Sigmoid colon (tissue), 7 donors: ENCODE measurements at places on chromosomes 2 and 18. TPM values are rescaled to one million over a fixed set of nuclear protein-coding genes. Genes with fewer than 3 reads are reported as not detected.

LIMS4 gene
- total RNA-seq: 4.6 TPM

AGXT gene
- total RNA-seq: not detected

LYG1 gene
- not detected for total RNA-seq

CRYGD gene
- total RNA-seq: not detected

C2orf66 gene
- not detected for total RNA-seq

HOXD12 gene
- total RNA-seq: not detected

SERPINB13 gene
- not detected for total RNA-seq

DNA sequence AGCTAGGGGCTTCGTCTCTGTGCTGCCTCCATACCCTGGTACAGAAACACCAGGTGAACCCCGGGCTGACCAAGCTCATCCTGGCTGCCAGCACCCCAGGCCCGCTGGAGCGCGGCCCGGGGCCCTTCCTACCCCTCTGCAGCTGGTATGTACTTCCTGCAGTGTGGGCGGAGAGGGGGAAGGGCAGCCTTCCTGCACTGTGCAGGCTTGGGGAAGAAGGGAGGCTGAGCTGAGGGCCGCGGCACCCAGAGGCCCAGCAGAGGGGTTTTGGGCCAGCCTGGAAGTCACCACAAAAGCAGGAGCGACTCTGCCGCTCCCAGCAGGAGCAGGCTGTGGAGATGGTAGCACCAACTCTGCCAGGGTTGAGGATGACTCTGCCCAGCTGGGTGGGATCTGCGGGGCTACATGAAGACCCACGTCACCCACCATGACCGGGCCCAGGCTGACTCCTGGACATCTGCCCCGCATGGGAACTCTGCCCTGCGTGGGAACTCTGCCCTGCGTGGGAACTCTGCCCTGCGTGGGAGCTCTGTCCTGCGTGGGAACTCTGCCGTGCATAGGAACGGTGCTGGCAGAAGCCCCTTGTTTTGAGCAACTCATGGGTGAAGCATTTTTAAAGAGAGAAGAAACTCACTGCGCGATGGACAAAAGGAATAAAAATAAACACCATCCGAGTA is 273.3 kb downstream of the NDUFA10 start:
- DNase-seq: no peak
- no peak overlapping the region for H3K27ac ChIP-seq
- no peaks in the 10 kb centered on the region for H3K36me3 ChIP-seq
- peaks cover 10% of the 10 kb centered on the region for H3K4me1 ChIP-seq
- H3K27me3 ChIP-seq: no peaks in the 10 kb centered on the region

DNA sequence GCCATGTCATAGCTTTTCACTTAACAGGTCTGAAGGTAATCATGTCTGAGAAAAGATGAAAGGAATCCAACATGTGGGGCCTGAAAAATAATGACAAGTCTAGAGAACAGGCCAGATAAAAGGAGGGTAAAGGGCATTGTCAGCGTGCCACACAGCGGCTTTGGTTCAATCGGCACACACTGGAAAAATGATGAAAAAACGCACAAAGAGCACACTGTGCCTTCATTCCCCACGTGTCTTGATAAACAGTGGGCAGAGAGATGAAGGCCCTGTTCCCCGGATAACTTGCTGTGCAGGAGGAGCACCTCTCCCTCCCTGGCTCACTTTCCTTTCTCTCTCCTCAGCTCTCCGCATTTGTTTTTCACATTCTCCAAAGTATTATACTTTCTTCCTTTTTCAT is 766.3 kb downstream of the TDRD15 start:
- no peak overlapping the region for H3K27ac ChIP-seq
- no peak for DNase-seq
- H3K36me3 ChIP-seq: no peaks in the 10 kb centered on the region

DNA sequence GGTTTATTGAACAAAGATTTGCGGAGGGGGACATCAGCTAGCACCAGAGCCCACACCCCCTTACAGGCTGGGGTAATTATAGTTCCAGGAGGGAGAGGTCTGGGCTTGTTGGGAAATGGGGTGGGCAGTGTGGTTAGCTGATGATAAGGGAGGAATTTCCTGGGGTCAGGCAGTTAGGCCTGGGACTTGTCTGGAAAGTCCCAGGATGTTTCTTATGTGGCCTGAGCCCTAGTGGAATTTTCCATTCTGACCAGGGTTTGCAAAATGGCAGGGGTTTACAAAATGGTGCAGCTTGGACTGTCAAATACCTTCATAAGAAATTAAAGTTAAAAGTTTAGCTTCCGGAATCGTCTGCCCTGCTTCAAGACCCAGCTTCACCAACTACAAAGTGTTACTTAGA is 199.1 kb downstream of the FBXO15 start:
- H3K4me3 ChIP-seq: no peak overlapping the region
- no peak overlapping the region for H3K27ac ChIP-seq
- no peaks in the 10 kb centered on the region for H3K27me3 ChIP-seq

DNA sequence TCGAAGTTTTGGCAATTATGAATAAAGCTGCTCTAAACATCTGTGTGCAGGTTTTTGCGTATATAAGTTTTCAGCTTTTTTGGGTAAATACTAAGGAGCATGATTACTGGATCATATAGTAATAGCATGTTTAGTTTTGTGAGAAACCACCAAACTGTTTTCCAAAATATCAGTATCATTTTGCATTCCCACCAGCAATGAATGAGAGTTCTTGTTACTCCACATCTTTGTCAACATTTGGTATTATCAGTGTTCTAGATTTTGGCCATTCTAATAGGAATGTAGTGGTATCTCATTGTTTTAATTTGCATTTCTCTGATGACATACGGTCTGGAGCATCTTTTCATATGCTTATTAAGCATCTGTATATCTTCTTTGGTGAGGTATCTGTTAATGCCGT is 143.4 kb upstream of the MYO3B start:
- DNase-seq: no peak
- no peaks in the 10 kb centered on the region for H3K27me3 ChIP-seq
- no peaks in the 10 kb centered on the region for H3K4me1 ChIP-seq

DNA sequence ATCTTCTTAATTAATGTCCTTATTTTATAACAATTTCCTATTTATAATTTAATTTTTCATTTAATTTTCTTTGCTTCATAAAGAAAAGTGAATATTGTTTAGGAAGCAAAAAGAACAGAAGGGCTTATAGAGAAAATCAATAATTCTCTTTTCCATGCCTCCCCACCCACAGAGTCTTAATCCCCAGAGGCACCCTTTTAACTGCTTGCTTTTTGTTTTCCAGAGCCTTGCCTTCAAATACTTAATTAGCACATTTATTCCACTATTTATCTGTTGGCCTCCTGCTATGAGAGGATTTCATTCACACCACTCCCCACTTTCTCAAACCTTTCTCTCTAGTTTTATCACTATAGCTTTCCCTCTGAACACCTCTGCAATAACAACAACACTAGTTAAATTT is 373.6 kb downstream of the MBD2 start:
- DNase-seq: no peak
- H3K36me3 ChIP-seq: no peaks in the 10 kb centered on the region
- no peak overlapping the region for H3K27ac ChIP-seq
- H3K4me3 ChIP-seq: no peak overlapping the region
- H3K27me3 ChIP-seq: no peaks in the 10 kb centered on the region

- H3K27me3 ChIP-seq: no peaks in the 10 kb centered on the region
- H3K4me3 ChIP-seq: no peak overlapping the region
- no peaks in the 10 kb centered on the region for H3K4me1 ChIP-seq
- no peak for DNase-seq
- H3K36me3 ChIP-seq: no peaks in the 10 kb centered on the region
- H3K27ac ChIP-seq: no peak overlapping the region
These were observed 134.8 kb downstream of the CMPK2 start for GRCh38 chr2:6730649-6731532.

DNA sequence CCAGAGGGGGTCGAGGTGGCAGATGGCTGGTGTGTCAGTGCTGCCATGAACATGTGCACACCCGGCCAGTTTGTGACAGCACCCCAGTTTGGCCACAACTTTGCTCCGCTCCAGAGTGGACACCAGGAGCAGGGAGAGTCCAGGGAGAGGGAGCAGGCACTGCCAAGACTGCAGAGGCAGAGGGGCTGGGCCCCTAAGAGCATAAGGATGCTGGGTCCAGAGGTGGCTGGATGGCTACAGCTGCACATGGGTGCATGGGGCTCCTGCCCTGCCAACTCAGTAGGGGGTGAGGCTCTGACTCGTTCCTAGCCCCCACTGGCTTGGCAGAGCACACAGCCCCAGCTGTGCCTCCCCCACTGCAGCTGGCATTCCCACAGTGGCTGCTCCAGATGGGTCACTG is 999.2 kb upstream of the CRIM1 start:
- no peaks in the 10 kb centered on the region for H3K4me1 ChIP-seq
- no peak overlapping the region for H3K4me3 ChIP-seq
- no peaks in the 10 kb centered on the region for H3K36me3 ChIP-seq
- DNase-seq: no peak
- no peaks in the 10 kb centered on the region for H3K27me3 ChIP-seq

DNA sequence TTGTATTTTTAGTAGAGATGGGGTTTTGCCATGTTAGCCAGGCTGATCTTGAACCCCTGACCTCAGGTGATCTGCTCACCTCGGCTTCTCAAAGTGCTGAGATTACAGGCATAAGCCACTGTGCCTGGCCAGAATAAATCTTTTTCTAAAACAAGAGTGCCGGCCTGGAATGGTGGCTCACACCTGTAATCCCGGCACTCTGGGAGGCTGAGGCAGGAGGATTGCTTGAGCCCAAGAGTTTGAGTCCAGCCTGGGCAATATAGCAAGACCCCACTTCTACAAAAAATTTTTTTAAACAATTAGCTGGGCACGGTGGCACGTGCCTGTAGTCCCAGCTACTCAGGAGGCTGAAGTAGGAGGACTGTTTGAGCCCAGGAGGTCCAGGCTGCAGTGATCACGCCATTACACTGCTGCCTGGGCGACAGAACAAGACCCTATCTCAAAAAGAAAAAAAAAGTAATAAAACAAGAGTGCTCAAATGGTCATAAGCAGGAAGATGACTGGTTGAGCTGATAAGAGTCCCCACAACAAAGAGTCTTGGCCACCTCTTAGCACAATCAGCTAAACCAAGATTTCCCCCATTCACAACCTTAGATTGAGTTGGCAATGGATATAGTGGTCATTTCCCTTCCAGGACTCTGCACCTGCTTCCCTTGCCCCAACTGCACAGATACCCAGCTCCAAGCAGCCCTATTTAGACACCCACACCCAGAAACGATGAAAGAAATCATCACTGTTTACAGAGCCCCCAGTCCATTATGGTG is 5.8 kb upstream of the UCN start:
- no peak overlapping the region for H3K27ac ChIP-seq
- no peaks in the 10 kb centered on the region for H3K27me3 ChIP-seq
- no peaks in the 10 kb centered on the region for H3K4me1 ChIP-seq
- DNase-seq: no peak

GRCh38 chr2:83859553-83859952 is 599.5 kb downstream of the SUCLG1 start:
- no peak overlapping the region for H3K27ac ChIP-seq
- no peak for DNase-seq
- H3K4me1 ChIP-seq: no peaks in the 10 kb centered on the region

DNA sequence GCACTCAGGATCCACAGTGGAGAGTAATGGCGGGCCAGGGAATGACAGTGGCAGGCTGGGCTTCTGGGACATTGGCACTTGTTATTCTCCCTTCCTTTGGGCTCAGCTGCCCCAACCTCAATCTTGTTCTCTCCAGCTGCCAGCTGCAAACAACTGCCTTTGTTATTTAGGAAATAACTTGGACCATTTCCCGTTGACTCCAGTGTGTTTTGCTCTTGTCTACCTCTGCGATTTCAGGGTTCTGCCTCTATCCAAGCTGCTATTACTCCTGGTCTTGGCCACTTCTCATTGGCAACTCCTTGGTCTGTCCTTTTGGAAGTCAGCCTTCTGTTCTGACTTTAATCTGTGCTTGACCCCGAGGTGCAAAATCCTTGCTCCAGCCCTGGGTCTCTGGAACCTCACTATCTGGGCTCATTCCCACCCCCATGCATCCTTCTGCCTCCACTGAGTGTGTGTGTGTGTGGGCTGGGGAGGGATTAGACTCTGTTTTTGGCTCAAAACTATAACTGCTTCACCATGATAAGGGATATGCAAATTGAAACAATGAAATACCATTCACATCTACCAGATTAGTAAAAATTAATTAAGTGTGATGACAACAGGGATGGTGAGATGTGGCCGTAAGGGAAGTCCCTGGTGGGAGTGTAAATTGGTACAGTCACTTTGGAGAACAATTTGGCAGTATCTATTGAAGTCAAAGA is 134.1 kb upstream of the CXCR4 start:
- DNase-seq: no peak
- no peak overlapping the region for H3K4me3 ChIP-seq

DNA sequence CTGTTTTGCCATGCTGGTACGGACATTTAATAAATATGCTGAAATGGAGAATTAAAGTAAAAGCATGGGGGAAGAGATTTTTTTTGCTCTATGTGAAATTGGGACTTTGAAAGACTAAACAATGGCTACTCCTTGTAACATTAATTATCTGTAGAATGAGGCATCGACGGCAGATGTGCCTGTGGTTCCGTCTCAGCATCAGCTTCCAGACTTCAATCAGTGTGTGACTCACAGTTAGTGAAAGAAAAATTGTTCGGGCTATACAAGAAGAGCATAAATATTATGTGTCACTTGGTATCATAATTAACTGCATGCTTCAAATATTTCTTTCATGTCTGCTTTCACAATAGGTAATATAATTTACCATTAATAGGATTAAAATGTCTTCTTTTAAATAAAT is 117.0 kb upstream of the SMIM21 start:
- no peak for DNase-seq
- H3K4me3 ChIP-seq: no peak overlapping the region
- H3K27ac ChIP-seq: peak overlapping the region; percentile 54
- peaks cover 16% of the 10 kb centered on the region for H3K4me1 ChIP-seq

GRCh38 chr2:207503234-207503633 is 26.5 kb upstream of the CREB1 start:
- no peak for DNase-seq
- no peaks in the 10 kb centered on the region for H3K36me3 ChIP-seq
- H3K4me3 ChIP-seq: no peak overlapping the region

- no peaks in the 10 kb centered on the region for H3K27me3 ChIP-seq
- peaks cover 52% of the 10 kb centered on the region for H3K4me1 ChIP-seq
- H3K36me3 ChIP-seq: no peaks in the 10 kb centered on the region
- no peak for DNase-seq
These were observed 139.6 kb upstream of the CYP1B1 start for GRCh38 chr2:38215522-38215921.

DNA sequence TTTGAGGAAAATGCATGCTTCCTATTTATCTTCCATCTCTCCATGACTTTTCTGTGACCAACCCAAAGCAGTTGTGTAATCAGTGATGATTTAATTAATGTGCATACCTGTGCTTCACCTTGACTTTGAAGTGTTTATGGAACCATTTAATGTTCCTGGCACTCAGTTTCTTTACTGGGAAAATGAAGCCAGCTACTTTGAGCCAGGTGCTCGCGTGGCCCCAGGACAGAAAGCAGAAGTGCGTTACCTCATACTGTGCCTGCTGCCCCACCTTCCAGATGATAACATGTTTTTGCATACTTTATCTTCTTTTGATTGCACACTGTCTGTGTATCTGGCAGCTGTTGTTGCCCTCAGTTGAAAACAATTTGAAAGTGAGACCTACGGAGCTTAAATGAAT is 61.3 kb downstream of the PMAIP1 start:
- no peaks in the 10 kb centered on the region for H3K4me1 ChIP-seq
- no peaks in the 10 kb centered on the region for H3K27me3 ChIP-seq
- H3K4me3 ChIP-seq: no peak overlapping the region
- H3K27ac ChIP-seq: no peak overlapping the region
